Inflammatory macrophage (primary cell): ENCODE measurements at places on chromosomes 12 and 14.

DNA sequence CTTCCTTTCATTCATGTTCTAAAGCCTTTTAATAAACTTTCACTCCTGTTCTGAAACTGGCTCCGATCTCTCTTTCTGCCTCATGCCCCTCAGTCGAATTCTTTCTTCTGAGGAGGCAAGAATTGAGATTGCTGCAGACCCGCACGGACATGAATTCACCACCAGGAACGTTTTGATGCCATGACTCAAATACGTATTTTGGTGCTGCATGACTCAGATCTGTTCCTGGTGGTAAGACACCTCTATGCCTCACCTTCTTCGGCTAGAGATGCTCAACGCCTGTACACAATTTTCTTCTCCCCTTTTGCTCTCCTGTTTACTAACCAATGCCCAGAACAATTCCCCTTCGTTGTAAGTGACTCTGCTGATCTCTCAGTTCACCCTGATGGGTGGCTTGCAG lies 52.0 kb upstream of the RIMBP2 start:
- no peak for DNase-seq

DNA sequence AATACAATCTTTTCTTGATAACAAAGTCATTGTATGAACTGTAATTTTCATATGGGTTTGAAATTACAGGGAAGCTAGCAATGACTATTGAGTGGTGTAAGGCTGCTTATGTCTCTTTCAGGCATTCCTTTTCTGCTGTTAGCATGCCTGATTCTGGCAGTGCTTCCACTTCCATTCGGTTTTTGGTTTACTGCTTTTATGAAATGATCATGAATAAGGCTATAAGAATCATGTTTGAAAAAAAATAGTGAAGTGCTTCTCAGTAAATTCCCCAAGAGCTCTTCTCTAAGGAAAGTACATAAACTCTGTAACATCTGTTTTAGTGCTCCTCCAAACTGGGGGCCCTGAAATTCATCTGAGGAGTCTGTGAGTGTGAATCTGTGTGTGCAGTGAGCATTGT lies 434.0 kb upstream of the RGS6 start:
- DNase-seq, result no peak

DNA sequence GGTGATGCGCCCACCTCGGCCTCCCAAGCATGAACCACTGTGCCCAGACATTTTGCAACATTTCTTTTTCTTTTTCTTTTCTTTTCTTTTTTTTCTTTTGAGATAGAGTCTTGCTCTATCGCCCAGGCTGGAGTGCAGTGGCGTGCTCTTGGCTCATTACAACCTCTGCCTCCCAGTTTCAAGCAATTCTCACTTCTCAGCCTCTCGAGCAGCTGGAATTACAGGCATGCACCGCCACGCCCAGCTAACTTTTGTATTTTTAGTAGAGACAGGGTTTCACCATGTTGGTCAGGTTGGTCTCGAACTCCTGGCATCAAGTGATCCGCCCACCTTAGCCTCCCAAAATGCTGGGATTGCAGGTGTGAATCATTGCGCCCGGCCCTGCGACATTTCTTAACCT lies 7.6 kb upstream of the CDC42BPB start:
- no peak for DNase-seq

DNA sequence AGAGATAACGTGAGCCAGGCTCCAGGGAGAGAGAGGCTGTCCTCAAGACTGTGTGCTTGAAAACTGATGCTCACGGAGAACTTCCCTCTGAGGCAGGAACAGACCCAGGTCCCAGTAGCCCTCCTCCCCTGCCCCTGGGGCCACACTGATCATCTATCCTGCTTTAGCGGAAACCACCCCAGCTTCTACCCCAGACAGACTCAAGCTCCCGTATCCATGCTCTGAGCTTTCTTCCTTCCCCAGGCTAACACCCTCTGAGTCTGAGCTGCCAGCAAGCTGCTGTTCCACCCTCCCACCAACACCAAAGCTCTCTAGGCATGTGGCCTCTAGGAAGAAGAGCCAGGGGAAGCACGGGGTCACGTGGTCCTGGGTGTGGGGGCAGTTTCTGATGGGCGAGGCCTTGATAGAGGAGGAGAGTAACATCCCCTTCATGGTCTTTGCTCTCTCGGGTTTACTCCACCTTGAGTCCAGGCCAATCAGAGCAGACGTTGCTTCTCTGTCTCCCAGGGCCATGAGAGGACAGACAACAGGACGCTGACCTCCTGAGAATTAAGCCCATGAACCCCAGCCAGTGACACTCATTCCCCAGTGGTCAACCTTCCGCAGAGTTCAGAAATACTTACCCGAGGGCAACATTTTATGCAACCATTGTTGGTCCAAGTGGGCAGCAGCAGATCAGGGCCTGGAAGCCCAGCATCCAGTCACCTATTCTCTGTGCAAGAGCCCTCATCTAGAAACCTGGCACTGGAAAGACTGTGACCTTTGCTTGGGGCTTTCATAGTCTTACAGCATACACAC lies 1.4 kb downstream of the PCK2 start:
- DNase-seq, result peak; percentile 93

DNA sequence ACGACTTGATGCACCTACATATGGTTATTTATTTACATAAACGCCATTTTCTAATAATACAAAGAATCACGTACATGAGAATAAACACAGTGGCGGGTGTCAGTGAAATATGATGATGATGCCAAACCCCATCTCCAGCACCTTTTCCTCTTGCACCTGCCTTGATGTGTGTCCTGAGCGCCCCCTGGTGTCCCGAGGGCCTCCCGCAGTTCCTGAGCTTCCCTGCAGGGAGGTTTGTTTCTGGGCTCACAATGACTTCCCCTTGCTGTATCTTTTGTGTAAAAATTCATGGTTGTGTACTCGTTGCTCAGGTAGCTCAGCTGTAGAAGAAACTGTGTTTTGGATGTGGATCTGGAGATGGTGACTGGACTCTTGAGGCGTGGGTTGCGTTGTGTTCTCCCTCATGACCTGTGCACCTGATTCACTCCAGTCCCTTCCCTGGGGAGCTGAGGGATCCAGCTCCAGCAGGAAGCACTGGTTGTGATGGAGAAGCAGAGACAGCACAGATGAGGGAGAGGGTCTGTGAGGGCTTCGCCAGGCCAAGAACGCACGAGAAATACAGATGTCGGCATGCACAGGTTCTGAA lies 1037.8 kb downstream of the TMEM121 start:
- peak; percentile 48 for DNase-seq

GRCh38 chr14:74671789-74672188 lies 41.1 kb downstream of the AREL1 start:
- no peak for DNase-seq

DNA sequence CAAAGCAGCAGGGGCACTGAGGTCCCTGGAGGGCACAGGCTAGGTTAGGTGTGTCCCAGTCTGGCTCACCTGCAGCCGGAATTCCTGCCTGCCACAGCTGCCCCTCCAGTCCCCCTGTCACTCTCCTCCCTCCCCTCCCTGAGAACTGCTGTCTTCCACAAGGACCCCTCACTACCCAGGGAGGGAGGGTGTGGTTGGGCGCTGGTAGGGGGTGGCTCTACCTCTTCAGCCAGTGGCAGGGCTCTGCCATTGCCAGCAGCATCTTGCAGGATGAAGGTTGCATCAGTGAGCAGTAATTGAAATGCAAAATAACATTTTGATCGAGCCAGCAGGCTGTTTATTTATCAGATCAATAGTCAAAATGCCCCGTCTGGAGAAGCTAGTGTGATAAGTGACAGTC lies 45.7 kb downstream of the ESRRB start:
- DNase-seq, result no peak

- DNase-seq, result no peak
These were observed 4.8 kb downstream of the TMEM229B start for GRCh38 chr14:67483579-67484285.

- DNase-seq, result no peak
These were observed 10.6 kb upstream of the PRPF39 start for GRCh38 chr14:45073231-45073879.

- no peak for DNase-seq
These were observed 29.1 kb downstream of the RECQL start for GRCh38 chr12:21472197-21472823.

GRCh38 chr12:5200278-5201087 lies 156.8 kb downstream of the KCNA5 start:
- no peak for DNase-seq

- no peak for DNase-seq
These were observed 89.7 kb downstream of the ASCL4 start for GRCh38 chr12:107864235-107864634.
